ENCODE measurements at places on chromosomes 2 and 18.
A peak's percentile ranks its signal among the peaks of the same experiment; 100 is the strongest.

- DNase-seq, result no peak
Observed at GRCh38 chr18:59629894-59630293, 67.3 kb downstream of the CCBE1 start.

GRCh38 chr2:174328114-174328960 is 6.4 kb upstream of the SP9 start:
- no peak for DNase-seq

DNA sequence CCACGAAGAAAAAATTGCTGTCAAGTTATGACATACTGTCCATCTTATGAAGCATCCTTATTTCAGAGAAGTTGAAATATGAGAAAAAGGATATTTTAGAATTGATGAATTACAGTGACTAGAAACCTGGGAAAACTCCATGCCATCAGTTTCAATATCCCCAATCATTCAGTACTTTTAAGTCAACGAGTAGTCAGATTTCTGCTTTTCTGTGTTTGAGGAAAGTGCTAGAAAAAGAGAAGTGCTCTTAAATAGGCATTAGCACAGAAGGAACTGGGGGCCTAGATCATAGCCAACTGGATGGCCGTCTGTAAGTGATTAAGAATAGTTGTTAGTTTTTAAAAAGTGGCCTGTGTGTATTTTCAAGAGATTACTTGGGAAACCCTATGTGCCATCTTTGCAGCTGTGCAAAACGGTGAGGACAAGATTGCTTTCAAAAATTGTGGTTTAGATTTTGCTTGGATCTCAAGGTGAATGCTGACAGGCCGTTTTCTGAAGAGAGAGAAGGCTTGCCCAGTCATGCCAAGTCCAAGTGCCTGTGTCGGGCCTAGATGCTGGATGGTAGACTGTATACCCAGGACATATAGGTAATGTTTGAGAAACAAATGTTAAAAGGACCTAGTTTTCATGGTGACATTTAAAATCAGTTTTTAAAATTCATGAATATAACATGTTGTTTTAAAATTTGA is 5.1 kb downstream of the NEDD4L start:
- DNase-seq, result no peak

- DNase-seq, result no peak
Observed at GRCh38 chr2:196220671-196221070, 49.3 kb upstream of the STK17B start.

DNA sequence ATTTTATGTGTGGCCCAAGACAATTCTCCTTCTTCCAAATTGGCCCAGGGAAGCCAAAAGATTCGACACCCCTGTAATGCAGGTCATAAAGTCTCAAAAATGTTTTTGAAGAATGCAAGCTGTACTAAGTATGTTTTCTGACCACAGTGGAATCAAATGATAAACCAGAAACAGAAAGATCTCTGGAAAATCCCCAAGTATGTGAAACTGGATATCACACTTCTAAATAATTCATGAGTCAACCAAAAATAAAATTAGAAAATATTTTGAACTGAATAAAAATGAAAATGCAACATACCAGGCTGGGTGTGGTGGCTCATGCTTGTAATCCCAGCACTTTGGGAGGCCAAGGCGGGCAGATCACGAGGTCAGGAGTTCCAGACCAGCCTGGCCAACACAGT is 34.1 kb upstream of the UBE2F start:
- DNase-seq, result peak; percentile 60

DNA sequence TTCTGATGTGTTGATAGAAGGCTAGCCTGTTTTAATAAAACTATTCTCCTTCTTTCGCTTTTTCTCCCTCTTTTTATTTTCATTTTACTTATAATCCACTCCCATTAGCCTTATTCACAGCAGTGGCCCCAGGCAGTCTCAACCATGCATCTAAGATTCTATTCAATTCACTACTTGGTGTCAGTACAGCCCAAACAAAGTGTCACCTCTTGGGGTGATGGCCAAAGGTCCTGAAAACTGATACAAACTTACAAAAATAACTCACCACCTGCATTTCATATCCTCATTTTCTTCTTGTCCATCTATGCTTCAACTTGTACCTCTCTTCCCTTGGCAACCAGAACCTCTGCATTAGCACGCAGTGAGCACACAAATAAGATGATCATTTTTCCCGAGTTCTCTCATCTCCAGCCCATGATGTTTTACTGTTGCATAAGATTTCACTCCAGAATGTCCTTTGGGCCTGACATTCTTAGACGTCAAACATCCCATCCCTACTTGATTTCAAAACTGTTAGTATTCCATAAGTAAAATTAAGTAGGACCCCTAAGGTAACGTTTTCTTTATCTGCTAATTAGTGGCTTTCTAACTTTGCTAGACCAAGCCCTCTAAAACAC is 559.3 kb upstream of the TNP1 start:
- DNase-seq, result no peak

GRCh38 chr18:474416-474815 is 26.1 kb downstream of the COLEC12 start:
- DNase-seq, result no peak

GRCh38 chr2:15563227-15564100 is 2.3 kb upstream of the NBAS start:
- no peak for DNase-seq
